ENCODE measurements at places on chromosomes 7 and 10.

GRCh38 chr7:80230327-80230726 is 95.7 kb downstream of the GNAI1 start:
- no peak for DNase-seq

GRCh38 chr10:103661198-103661950 is 167.9 kb downstream of the NEURL1 start:
- DNase-seq, result no peak

- no peak for DNase-seq
Measured at GRCh38 chr10:108375691-108376090, 1211.2 kb upstream of the SORCS1 start.

DNA sequence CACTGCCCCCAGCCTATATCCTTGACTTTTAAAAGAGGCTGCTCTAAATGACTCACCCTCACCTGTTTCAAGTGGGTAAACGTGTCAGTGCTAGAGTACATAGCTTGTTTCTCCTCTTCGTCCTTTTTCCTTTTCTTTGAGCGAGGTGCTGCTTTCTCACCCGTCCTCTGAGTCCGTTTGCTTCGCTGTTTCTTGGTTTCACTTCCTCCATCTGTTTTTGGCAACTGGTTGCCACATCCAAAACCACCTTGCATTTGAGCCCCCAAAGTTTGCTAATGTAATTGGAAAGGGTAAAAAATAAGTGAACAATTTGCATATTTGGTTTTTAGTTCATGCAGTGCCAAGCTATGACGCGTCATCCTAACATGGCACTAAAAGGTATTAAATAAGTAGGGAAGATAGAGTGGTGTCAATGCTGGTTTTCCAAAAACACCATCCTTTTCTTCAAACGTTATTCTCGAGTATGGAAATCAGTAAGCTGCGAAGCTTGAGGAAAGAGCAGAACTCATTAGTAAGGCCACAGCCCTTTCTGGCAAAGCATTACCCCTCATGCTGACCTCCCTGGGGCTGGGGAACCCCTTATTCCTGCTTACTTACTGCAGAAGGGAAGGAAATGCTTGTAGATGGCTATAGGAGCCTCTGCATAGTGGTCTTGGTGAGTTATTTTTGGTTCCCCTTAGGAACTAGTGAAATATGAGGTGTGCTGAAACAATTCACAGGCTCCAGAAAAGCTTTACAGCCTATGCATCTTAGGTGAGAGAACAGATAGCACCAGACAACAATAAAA is 133.5 kb downstream of the GALNT11 start:
- no peak for DNase-seq

DNA sequence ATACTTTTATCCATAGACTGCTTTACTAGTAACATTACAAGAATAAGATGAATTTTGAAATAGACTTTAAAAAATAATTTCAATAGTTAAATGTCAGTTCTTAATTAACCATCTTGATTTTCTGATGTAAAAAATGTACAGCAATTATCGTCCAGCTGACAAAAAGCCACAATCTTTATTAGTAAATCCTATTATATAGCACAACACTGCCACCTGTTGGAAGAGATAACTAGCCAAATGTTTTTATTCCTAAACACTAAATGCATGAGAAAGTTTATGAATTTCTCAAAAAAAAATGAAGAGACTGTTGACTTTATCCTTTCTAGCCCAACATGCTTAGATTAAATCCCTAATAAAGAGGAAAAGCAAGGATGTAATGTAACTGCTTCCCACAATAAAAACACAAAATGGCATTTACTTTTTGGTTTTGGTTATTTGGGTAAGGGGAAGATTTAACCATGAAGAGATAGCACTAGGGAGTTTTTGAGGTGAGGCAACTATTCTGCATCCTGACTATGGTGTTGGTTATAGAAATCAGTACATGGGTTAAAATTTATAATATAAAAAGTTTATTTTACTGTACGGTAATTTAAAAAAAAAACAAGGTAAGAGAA is 8.0 kb downstream of the COA1 start:
- DNase-seq, result no peak

GRCh38 chr7:136857573-136857972 is 10.9 kb upstream of the CHRM2 start:
- no peak for DNase-seq

GRCh38 chr7:149748076-149748874 is 25.1 kb downstream of the ZNF467 start:
- no peak for DNase-seq

DNA sequence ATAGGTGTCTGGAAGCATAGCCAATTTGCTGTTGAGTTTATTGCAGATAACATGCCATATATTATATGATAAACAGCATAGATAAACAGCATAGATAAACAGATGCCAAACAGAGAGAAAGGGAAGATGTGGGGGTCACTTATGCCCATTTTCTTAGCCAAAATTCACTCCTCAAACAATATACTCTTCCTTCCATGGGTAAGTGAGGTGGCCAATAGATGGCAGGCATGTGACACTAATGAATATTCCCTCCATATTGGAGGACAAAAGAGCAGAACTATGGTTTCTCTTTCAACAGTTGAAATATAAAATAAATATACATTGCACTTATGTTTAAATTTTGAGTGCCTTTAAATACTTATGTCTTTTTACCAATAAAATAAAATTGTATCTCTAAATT is 1212.8 kb downstream of the REEP3 start:
- peak; percentile 1 for DNase-seq

- DNase-seq, result no peak
Measured at GRCh38 chr7:111356941-111357340, 205.4 kb downstream of the IMMP2L start.

- DNase-seq, result peak; percentile 44
Measured at GRCh38 chr10:86945361-86946212, 11.8 kb downstream of the MMRN2 start.

GRCh38 chr7:134910968-134911367 is 75.3 kb upstream of the AGBL3 start:
- no peak for DNase-seq

GRCh38 chr10:79409726-79410085 is 35.7 kb downstream of the ZCCHC24 start:
- no peak for DNase-seq

DNA sequence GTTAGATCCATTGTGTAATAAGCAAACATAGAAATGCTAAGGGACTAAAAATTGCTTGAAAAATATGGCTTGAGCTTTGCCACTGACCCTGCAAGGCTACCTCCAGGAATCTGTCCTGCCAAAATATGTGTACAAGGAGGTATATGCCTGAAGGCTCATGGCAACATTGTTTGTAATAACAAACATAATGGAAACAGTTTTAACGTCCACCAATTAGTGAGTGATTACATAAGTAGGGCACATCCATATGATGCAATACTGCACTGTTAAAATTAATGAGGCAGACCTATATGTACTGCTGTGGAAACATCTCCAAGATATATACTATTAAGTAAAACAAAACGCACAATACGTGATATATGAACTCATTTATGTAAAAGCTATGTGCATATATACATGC is 13.1 kb upstream of the GOT1 start:
- DNase-seq, result no peak
